Astrocyte of the hippocampus (primary cell): ENCODE measurements at places on chromosomes 12 and 14.
A peak's percentile ranks its signal among the peaks of the same experiment; 100 is the strongest.

DNA sequence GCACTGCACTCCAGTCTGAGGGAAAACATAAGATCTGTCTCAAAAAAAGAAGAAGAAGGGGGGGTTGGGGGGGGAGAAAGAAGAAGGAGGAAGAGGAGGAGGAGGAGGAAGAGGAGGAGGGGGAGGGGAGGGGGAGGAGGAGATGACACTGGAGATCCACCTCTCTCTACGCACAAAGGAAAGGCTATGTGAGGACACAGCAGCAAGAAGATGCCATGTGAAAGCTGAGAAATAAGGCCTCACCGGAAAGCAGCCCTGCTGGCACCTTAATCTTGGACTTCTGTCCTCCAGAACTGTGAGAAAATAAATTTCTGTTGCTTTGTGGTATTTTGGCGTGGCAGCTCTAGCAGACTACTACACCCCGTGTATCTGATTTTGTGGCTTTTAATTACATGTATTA is 477.9 kb downstream of the MED13L start:
- DNase-seq: no peak

- no peak for DNase-seq
Measured at GRCh38 chr14:105853089-105853906, 326.9 kb downstream of the TMEM121 start.

- no peak for DNase-seq
Measured at GRCh38 chr14:30016002-30016401, 88.4 kb upstream of the PRKD1 start.

- no peak for DNase-seq
Measured at GRCh38 chr14:75010472-75011093, 7.9 kb downstream of the EIF2B2 start.

DNA sequence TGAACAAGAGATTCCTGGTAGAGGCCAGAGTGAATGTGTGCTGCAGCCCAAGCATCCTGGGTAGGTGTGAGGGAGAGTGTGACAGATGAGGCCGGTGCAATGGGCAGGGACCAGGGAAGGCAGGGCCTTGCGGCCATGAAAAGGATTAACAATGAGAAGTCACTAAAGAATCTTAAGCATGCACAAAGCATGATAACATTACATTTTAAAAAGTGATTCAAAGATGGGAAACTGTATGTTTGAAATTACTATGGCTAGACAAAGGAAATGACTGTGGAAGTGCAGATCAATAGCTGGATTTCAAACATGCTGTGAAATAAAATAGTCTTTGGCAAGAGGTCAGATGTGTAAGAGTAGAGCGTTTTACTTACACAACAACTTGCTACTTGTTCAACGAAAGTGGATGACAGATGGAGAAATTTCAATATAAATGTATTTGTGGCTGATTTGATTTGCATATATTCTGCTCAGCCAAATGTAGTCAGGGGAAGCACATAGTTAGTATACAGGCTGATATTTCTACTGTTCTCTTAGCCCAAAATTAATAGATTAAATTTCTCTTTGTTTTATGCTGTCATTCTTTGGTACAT is 175.5 kb downstream of the CCDC59 start:
- peak; percentile 70 for DNase-seq

DNA sequence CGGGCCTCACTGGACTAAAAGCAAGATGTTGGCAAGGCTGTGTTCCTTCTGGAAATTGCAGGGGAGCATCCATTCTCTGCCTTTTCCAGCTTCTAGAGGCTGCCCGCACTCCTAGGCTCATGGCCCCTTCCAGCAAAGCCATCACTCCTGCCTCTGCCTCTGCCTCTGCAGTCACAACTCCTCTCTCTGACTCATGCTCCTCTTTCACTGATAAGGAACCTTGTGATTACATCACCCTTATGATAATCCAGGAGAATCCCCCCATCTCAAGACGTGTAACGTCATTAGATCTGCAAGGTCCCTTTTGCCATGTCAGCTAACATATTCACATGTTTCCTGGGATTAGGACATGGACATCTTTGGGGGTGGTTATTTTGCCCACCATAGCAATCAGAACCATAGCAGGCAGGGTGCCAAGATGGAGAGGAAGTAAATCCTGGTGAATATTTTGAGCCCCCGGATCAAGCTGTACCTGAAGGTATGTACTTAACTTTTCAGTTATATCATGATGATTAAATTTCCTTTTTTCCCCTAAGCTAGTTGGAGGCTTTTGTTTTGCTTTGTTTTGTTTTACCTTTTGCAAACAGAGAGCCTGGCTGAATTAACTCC is 123.6 kb downstream of the SCARB1 start:
- DNase-seq: no peak

DNA sequence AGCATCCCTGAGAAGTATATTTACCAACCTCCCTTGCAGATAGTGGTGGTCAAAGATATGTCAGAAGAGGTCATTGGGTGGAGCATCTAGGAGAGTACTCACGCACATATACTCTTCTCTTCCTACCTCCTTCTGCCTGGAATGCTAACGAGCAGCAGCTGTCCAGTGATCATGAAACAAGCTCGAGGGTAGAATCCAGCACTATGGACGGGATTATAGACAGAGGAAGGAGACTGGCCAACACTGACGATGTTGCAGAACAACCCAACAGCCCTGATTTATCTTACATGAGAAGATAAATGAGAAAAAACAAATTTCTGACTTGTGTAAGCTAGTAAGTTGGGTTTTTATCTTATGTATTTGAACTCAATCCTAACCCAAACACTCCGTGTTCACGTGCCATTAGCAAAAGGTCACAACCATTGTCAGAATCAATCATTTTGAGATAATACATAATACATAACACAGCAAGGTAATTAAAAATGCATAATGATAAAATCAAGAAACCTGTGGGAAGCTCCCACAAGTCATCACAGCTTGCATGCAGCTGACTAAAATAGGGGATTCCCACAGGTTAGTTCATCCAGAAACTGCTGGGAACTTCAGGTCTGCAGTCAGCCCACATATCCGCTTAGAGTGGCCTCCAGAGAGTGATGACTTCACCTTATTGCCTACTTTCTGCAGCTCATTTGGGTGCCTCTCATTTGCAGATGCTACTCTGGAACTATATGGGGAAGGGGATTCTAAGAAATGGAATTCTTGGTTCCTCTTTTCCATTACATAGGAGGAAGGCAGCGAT is 36.3 kb upstream of the STK38L start:
- DNase-seq: no peak

DNA sequence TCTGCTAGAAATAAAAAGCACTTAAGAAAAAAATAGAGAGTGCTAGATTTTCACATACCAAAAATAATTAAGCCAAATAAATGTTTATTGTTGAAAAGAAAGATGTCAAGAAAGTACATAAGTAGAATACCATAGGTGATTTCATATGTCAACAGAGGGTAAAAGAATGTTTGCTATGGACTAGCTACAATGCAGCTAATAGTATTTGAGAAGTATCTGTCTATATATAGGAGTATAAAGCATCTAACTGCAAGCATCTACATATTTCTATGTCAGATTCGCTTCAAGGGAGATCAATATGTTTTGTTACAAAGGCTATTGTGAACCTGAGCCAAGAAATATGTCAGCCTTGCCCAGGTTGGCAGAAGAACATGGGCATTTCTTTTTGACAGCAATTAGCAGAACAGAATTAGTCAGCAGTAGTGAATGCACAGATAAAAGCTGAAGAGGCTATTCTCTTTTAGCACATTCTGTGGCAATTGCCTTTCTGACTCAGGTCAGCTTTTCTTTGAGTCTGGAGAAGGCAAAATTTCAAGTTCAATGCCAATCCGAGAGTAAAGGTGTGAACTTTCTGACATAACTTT is 140.1 kb downstream of the ALG10B start:
- no peak for DNase-seq

- DNase-seq: no peak
Measured at GRCh38 chr14:62796431-62796830, 248.8 kb downstream of the KCNH5 start.

GRCh38 chr12:51186465-51187085 is 13.6 kb upstream of the TFCP2 start:
- DNase-seq: no peak

DNA sequence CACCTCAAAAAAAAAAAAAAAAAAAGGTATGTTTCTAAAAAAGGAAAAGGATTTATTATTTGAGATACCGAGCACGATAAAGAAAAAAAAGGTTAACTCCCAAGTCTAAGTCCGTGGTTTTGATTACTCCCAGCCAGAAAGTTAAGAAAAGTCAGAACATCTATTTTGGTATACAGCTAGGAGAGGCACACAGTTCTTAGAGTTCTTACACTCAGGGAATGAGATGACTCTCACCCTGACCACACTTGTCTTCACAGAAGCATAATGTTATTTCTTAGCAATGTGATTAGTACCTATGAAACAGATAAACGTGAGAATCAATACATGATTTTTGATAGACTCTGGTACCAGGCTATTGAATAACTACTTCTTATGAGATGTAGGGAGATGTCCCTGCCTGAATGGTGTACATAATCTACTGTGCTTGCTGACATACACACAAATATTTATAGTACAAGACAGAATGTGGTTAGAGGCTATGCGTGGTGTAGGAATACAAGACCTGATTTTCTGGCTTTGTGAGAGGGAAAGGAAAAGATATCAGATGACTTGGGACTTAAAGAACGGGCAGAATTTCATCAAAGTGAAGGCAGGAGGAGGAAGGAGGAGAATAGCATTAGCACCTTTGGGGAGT is 31.6 kb downstream of the LIMA1 start:
- DNase-seq: no peak

GRCh38 chr12:54144738-54145137 is 44.0 kb downstream of the SMUG1 start:
- no peak for DNase-seq

DNA sequence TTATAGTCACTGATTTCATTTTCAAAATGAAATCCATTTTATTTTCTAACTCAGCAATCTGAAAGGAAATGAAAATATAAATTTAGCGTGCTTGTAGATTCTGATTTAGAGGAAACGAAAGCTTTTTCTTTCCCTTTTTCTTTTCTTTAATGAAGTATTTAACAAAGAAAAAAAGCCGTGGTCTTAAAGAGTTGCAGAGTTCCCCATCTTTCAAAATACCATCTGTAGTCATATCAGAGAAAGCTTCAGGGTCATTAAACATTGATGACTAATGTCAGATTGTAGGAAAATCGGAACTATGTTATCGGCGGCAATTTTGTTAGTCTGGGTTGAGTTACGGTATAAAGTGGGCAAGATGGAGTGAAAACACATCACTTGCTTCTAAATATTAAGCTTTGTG is 32.3 kb downstream of the DRAM1 start:
- DNase-seq: no peak

DNA sequence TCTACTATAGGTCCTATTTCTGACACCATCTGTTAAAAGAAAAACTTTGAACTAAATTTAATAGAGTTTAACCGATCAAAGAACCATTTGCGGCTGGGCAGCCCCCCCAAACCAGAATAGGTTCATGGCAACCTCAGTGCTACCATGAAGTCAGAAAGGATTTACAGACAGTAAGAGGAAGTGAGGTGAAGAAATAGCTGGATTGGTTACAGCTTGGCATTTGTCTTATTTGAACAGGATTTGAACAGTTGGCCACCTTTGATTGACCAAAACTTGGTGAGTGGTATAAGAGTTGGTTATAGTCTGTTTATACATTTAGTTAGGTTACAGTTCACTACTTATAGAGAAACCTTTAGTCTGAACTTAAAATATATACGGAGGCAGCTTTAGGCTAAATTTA is 88.9 kb downstream of the TXNDC16 start:
- no peak for DNase-seq

- no peak for DNase-seq
Measured at GRCh38 chr14:21199611-21200560, 44.0 kb upstream of the OR5AU1 start.

DNA sequence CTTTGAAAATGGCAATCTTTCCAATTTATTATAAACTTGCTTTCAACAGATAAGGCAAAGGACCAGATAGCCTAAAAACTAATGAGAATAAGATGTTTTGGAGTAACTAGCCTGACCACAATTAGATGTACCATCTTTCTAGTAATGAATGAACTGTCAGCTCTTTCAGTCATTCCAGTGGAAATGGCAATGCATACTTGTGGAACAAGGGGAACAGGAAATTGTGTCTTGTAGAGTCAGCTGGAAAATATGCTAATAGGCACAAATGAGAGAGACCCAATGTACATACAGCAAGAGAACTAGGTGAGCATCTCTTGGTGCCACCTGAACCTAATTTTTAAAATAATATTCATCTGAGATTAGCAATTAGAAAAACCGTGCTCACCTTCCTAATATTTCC is 76.1 kb upstream of the GPHB5 start:
- DNase-seq: no peak

DNA sequence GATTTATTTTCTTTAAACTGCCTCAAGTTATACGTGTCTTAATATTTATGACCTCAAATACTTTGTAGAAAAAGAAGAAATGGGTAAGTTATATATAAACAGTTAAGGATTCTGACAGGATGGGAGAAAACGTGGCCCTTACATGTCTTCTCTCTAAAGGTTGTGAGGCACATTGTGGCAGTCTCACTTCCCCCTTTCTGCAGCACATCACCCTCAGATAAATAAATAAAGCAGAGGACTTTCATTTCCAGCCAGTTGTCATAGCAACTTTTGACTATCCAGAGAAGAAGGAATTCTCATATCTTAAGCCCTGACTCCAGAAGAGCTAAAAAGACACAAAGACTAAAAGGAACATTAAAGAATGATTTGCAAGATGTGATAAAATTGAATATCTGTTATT is 28.8 kb upstream of the CEP83 start:
- DNase-seq: peak; percentile 2

GRCh38 chr14:103066399-103066798 is 9.1 kb upstream of the CDC42BPB start:
- no peak for DNase-seq
